Ovary (tissue), 10 donors: ENCODE measurements at places on chromosomes 2 and 18.

- no peak for DNase-seq
These were observed 67.2 kb downstream of the ADI1 start for GRCh38 chr2:3451926-3452671.

GRCh38 chr2:227886149-227886548 is 14.7 kb downstream of the DAW1 start:
- DNase-seq = no peak

GRCh38 chr2:236040600-236041328 is 127.4 kb downstream of the GBX2 start:
- DNase-seq = no peak

GRCh38 chr2:58304843-58305242 is 63.7 kb upstream of the FANCL start:
- no peak for DNase-seq

DNA sequence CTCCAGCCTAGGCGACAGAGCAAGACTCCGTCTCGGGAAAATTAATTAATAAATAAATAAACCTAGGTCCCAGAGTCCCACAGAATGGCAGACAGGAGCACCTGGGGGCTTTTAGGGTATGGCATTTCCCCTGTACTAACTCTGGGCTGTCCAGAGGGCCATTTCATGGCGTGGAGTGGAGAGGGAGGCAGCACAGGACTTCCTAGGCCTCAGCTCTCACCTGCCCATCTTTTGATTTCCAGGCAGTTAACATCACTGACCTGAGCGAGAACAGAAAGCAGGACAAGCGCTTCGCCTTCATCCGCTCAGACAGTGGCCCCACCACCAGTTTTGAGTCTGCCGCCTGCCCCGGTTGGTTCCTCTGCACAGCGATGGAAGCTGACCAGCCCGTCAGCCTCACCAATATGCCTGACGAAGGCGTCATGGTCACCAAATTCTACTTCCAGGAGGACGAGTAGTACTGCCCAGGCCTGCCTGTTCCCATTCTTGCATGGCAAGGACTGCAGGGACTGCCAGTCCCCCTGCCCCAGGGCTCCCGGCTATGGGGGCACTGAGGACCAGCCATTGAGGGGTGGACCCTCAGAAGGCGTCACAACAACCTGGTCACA is 5.1 kb downstream of the IL1RN start:
- DNase-seq = no peak
